A549 treated with Mapracorat at 1 μM for 4 hours (cell line): ENCODE measurements at places on chromosomes 13 and 19. TPM values are rescaled to one million over a fixed set of nuclear protein-coding genes. Genes with fewer than 3 reads are reported as not detected.

Gene CYP4F2
- 0.07 to 0.19 TPM (median 0.15 TPM) in 3 of 5 replicates, not detected in the others for total RNA-seq

Gene ZNF681
- not detected in 5 replicates for total RNA-seq

Gene EBPL
- 51.2 to 70.3 TPM (median 69.4 TPM) in 5 replicates for total RNA-seq

Gene GPR108
- 30.2 to 47.5 TPM (median 43.2 TPM) in 5 replicates for total RNA-seq

Gene ADGRE2
- total RNA-seq: 0.44 to 1.1 TPM (median 0.56 TPM) in 5 replicates

Gene ADAMTSL5
- 2.3 to 3.5 TPM (median 3.4 TPM) in 5 replicates for total RNA-seq

Gene ZNF234
- 1.9 to 2.6 TPM (median 2.1 TPM) in 5 replicates for total RNA-seq

Gene SPART
- 19.9 to 28.6 TPM (median 22.6 TPM) in 5 replicates for total RNA-seq

Gene PSG1
- 0.13 to 0.33 TPM (median 0.17 TPM) in 5 replicates for total RNA-seq

Gene NLRP9
- not detected in 5 replicates for total RNA-seq

Gene GATAD2A
- total RNA-seq: 31.3 to 50.0 TPM (median 46.0 TPM) in 5 replicates

Gene OR10H1
- total RNA-seq: not detected in 5 replicates

Gene IGFL3
- total RNA-seq: 0.23 to 0.40 TPM (median 0.31 TPM) in 3 of 5 replicates, not detected in the others

Gene LENG9
- total RNA-seq: 4.4 to 7.6 TPM (median 7.0 TPM) in 5 replicates

Gene LRRC4B
- total RNA-seq: 0.28 to 0.51 TPM (median 0.50 TPM) in 5 replicates

Gene WTIP
- total RNA-seq: 24.4 to 38.6 TPM (median 38.0 TPM) in 5 replicates

Gene PABPC3
- total RNA-seq: 0.14 to 0.25 TPM (median 0.18 TPM) in 5 replicates

Gene CLEC17A
- not detected in 5 replicates for total RNA-seq

Gene GADD45B
- total RNA-seq: 96.2 to 118 TPM (median 108 TPM) in 5 replicates

Gene CELF5
- 0.32 to 0.59 TPM (median 0.48 TPM) in 5 replicates for total RNA-seq

Gene KCNJ14
- 0.77 to 2.1 TPM (median 1.1 TPM) in 5 replicates for total RNA-seq

Gene KLK1
- total RNA-seq: 0.20 to 0.21 TPM (median 0.20 TPM) in 3 of 5 replicates, not detected in the others

Gene COMP
- total RNA-seq: 0.07 to 0.23 TPM (median 0.14 TPM) in 5 replicates

Gene LPAR6
- 0.71 to 1.2 TPM (median 0.78 TPM) in 5 replicates for total RNA-seq

Gene CCDC169
- total RNA-seq: 0.20 to 0.59 TPM (median 0.36 TPM) in 5 replicates
